ENCODE measurements at places on chromosomes 5 and 9. TPM values are rescaled to one million over a fixed set of nuclear protein-coding genes. Genes with fewer than 3 reads are reported as not detected.

TERT gene
- total RNA-seq: 11.2 TPM

UQCRQ gene
- 336 TPM for total RNA-seq

FCN2 gene
- not detected for total RNA-seq

KLHL3 gene
- 6.2 TPM for total RNA-seq

FAM53C gene
- 21.7 TPM for total RNA-seq

DIMT1 gene
- total RNA-seq: 22.1 TPM

SPATA31D4 gene
- total RNA-seq: not detected

MROH2B gene
- not detected for total RNA-seq

NUDCD2 gene
- total RNA-seq: 28.7 TPM

PCDHB16 gene
- not detected for total RNA-seq

PCDH1 gene
- not detected for total RNA-seq

SHISAL2B gene
- not detected for total RNA-seq
